ENCODE measurements at places on chromosomes 7 and 10. TPM values are rescaled to one million over a fixed set of nuclear protein-coding genes. Genes with fewer than 3 reads are reported as not detected.

Gene PPP3CB
- 27.1 TPM for total RNA-seq

- DNase-seq: no peak
Observed at GRCh38 chr10:63268149-63268797, 135.1 kb downstream of the NRBF2 start.

DNA sequence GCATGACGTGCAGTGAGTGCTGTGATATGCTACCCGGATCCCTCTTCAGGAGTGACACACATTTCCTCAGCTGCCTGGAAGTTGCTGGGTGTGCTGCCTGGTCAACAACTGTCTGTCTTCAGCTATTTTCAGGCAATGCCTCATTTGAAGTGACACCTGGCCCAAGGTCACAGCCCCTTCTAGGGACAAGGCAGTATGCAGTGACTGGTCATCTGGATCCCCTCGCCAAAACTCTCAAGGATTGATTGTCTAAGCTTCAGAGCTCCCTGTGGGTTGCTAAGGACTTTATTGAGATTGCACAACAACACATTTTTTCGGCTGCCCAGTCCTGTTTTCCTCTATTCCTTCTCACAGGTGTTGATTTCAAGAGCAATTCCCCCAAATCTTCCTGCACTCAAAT is 108.8 kb downstream of the GNAI1 start:
- no peak for DNase-seq

DNA sequence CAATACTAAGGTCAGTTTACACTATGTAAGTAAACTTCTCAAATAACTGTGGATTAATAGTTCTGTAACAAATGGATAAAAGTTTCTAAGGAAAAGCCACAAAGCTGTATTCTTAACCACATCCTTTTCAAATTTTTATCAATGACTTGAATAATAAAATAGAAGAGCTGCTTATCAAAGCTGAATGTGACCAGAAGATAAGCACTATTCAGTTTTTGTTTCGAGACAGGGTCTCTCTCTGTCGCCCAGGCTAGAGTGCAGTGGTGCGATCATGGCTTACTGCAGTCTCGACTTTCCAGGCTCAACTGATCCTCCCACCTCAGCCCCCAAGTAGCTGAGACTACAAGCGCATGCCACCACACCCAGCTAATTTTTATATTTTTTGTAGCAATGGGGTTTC is 17.0 kb downstream of the UPF2 start:
- no peak for DNase-seq

Gene PIP
- not detected for total RNA-seq

DNA sequence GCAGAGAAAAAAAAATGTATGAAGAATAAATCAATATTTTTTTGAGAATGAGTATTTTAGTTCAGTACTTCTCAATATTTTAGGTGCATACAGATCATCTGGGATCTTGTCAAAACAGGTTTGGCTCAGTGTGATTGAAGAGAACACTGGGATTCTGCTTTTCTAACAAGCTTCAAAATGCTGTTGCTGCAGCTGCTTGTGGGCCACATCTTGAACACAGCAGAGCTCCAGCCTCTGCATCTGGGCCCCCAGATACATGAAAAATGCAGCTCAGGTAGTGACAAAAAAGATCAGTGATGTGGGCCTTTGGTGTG is 1177.1 kb upstream of the C7orf33 start:
- no peak for DNase-seq

Gene ARHGEF5
- total RNA-seq: 3.9 TPM

DNA sequence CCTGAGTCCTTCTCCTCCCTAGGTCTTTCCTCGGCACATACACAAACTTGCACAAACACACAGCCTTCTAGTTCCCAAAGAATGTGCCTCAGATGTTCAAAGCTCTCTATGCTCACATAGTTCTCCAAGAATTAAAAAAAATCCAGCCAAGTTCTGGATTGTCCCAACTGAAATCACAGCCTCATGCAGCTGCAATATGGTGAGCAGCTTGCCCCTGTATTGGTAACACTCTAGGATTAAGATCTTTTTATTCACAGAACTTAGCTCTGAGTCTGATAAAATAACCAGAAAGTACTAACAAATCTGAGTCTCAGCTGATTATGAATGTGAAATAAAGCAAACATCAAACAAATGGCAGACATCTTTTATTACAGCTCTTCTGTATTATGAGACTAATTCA is 604.8 kb upstream of the PFKP start:
- DNase-seq: no peak

DNA sequence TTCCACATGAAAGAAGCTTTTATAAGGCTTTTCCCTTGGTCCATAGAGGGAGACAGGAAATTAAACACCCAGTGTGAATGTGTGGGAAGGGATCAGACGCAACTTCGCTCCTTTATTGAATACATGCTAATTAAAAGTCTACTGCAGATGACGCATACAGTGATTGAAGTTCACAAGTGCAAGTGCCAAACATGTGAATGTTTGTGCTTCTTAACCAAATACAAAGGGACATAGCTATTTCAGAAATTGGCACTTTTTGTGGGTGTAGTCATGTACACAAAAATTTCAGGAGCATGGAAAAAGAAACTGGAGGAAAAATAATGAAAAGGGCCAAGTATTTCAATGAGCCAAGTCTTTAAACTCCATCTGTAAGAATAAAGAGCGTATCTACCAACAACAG is 283.7 kb downstream of the SKAP2 start:
- no peak for DNase-seq

- DNase-seq: no peak
Observed at GRCh38 chr10:114281006-114281405, 42.0 kb downstream of the VWA2 start.

DNA sequence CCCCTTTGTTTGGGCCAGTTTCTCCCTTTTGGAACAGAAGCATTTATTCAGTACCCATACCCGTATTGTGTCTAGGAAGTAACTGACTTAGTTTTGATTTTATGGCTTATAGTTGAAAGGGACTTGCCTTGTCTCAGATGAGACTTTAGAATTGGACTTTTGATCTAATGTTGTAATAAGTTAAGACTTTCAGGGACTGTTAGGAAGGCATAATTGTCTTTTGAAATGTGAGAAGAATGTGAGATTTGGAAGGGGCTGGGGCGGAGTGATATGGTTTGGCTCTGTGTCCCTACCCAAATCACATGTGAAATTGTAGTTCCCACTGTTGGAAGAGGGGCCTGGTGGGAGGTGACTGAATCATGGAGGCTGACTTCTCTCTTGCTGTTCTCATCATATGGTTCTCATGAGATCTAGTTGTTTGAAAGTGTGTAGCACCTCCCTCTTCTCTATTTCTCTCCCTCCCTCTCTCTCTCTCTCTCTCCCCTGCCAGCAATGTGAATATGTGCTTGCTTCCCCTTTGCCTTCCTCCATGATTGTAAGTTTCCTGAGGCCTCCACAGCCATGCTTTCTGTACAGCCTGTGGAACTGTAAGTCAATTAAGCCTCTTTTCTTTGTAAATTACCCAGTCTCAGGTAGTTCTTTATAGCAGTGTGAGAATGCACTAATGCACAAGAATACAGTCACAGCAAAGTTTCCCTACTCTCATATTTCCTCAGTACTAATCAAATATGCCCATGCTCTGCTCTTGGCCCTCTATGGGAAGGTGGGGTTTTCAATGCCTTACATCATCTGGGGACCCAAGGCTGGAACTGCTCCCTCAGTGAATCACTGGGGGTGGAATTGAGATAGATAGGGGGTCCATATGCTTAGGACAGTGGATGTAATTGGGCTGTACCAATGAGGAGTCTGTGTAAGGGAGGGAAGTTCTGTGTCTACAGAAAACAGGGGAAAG is 17.2 kb upstream of the AKR1C1 start:
- peak; percentile 42 for DNase-seq

Gene ADAM22
- total RNA-seq: 0.51 TPM

Data from fibroblast of lung (primary cell).